ENCODE measurements at places on chromosomes 7 and 10.

- no peak for DNase-seq
Observed at GRCh38 chr10:97580421-97581367, 3.5 kb upstream of the HOGA1 start.

DNA sequence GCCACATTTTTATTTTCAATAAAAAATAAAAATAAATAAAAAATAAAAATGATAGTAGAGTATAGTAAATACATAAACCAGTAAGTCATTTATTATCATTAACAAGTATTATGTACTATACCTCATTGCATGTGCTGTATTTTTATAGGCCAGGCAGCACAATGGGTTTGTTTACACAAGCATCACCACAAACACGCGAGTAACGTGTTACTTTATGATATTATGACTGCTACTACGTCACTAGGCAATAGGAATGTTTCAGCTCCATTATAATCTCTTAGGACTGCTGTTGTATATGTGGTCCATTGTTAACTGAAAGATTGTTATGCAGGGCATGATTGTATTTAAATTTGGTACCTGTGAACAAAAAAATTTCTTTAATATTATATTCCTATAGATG, 20.8 kb upstream of the SDHAF3 start:
- no peak for DNase-seq

DNA sequence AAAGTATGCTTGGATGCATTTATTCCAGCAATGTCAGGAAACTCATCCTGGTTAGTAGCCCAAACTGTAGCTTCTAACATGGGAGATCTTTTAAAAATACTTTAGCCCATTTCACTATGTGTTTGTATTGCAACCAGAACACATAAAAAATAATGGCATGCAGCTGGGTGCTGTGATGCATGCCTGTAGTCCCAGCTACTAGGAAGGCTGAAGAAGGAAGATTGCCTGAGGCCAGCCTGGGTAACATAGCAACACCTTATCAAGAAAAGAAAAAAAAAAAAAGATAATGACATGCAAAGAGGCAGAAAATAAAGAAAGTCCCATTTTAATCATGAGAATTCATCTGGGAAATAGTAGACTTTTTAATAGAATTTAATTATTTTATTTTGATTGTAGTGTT, 517.0 kb upstream of the TEX47 start:
- DNase-seq, result no peak

DNA sequence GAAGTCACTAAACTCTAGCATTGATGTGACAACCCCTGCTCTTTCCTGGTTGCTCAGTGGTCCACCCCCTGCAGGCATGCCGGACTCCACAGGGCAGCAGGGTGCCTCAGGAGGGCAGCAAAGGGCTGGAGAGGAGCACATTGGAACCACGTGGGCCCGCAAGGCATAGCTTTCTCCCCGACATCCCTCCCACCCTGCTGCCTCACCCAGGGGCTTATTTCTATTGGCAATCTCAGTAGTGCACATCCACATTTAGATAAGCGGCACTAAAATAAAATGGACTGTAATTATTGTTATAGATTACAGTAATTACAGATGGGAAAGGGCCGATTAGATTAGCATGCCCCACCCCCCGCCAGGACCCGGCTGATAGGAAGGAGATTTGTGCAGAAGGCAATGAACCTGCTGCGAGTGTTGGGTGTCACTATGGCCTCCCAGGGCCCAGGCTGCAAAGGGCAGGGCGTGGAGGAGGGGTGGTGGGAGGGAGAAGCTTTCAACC, 580.1 kb downstream of the GRID1 start:
- DNase-seq, result no peak

GRCh38 chr7:22864855-22865601, 42.4 kb upstream of the TOMM7 start:
- DNase-seq, result no peak

- no peak for DNase-seq
Observed at GRCh38 chr10:86451604-86451960, 70.0 kb downstream of the WAPL start.

- no peak for DNase-seq
Observed at GRCh38 chr7:76142861-76143260, 58.8 kb upstream of the SRRM3 start.

GRCh38 chr10:52436664-52437063, 122.6 kb downstream of the DKK1 start:
- DNase-seq, result peak; percentile 69
